NCI-H345 (cell line): ENCODE measurements at places on chromosomes 13 and 19.
A peak's percentile ranks its signal among the peaks of the same experiment; 100 is the strongest.

DNA sequence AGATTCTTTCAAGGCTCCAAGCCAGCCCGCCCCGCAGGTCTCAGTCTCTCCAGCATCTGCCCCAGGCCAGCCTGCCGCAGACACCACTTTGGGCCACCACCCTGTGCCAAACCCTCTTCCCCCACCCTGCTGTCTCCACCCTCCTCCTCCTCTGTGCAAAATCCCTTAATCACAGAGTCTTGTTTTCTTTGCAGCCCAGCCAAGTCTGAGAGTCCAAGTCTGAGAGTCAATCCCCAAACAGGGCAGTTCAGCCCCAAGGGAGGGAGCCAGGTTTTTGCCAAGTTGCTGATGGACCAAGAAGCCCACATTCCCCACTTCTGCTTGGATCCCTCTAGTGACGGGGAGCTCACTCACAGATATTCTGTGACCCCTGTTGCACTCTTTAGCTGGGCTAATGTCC, 3.1 kb downstream of the ADAMTS10 start:
- no peak for DNase-seq

DNA sequence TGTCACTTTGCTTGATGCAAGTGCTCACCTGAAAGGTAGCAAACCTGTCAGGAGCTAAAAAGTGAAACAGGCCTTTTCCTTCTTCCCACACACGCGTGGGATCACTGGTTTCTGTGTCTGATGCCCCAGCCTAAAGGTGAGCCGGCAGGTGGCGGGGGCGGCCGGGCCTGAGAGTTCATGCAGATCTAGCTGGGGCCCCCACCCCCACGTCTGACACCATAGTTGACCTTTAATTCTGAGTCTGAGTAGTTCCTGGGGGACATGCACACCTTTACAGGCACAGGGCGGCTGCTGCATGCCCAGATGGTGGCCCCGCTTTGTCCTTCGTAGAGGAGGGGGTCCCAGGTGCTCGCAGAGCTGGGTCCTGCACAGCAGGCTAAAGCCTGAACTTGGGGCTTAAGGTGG, 345.3 kb downstream of the TEX29 start:
- DNase-seq: no peak

DNA sequence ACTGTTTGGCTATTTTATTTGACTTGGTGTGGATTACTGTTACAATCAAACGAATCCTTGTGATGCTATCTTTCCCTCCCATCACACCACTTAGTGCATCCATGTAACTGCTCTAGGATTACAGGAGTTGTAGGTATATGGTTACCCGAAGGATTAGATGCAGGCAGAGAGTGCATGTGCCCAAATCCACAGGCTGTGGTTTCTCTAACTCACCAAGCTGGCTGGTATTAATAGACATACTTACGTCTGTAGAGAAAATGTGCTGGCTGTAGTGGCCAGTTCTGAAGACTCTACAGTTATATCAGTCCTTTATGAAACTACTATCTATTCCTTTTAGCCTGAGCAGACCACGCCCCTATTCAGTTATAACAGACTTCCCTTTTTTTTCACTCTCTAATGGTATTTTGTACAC, 1.1 kb upstream of the HMGB1 start:
- no peak for DNase-seq

DNA sequence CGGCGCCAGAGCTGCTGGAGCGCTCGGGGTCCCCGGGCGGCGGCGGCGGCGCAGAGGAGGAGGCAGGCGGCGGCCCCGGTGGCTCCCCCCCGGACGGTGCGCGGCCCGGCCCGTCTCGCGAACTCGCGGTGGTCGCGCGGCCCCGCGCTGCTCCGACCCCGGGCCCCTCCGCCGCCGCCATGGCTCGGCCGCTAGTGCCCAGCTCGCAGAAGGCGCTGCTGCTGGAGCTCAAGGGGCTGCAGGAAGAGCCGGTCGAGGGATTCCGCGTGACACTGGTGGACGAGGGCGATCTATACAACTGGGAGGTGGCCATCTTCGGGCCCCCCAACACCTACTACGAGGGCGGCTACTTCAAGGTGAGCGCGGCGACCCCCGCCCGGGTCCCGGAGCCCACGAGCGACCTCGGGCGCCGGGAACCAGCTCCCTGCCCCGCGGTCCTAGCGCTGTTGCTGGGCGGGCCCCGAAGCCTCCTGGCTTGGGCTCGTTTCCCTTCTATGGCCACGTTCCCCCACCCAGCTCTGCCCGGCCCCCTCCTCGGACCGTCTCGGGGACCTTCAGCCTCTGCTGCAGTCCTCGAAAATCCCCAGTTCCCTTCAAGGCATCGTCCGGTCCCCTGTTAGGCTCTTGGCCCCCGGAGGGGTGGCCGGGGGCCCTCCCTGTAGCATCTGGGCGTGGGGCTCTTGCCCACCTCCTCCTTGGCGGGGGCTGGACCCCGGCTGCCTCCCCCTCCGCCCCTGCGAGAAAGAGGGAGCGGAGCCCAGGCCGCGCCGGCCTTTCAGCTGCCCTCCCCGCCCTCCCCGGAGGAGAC, at the start of gene CDC34:
CDC34 (plus strand) TSS at position 8 of the 808 bp plus-strand sequence; CDS start at position 180, 172 bp downstream.
- no peak for DNase-seq

DNA sequence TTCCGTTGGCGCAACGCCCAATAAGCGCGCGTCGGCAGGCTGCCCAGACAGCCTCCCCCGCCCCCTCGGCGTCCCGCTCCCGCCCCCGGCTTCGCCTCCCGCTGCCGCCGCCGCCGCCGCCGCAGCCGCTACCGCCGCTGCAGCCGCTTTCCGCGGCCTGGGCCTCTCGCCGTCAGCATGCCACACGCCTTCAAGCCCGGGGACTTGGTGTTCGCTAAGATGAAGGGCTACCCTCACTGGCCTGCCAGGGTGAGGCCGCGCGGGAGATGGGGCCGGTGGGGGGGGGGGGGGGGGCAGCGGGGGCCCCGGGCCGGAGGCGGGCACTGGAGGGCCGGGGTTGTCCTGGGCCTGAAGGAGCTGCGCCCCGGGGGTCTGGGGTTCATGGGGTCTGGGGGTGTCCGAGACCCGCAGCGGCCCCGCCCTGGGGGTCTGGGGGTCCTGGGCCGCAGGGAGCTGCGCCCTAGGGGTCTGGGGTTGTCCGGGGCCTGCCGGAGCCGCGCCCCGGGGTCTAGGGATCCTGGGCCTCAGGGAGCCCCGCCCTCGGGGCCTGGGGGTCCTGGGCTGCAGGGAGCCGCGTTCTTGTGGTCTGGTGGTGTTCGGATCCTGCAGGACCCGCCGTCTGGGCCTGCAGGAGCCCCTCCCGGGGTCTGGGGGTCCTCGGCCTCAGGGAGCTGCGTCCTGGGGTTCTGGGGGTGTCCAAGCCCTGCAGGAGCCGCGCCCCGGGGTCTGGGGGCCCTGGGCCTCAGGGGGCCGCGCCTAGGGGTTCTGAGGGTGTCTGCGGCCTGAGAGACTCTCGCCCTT, at the start of gene HDGFL2:
HDGFL2 (plus strand) TSS at position 124 of the 801 bp plus-strand sequence; CDS start at position 178, 54 bp downstream.
- no peak for DNase-seq

GRCh38 chr19:42655748-42656147, 61.0 kb upstream of the CEACAM8 start:
- no peak for DNase-seq

GRCh38 chr13:99976575-99976974, 5.0 kb upstream of the ZIC5 start:
- no peak for DNase-seq

GRCh38 chr19:2270423-2271233, 11.3 kb downstream of the PEAK3 start:
- DNase-seq: peak; percentile 71

GRCh38 chr13:112254061-112254818, 121.9 kb upstream of the SPACA7 start:
- DNase-seq: no peak

DNA sequence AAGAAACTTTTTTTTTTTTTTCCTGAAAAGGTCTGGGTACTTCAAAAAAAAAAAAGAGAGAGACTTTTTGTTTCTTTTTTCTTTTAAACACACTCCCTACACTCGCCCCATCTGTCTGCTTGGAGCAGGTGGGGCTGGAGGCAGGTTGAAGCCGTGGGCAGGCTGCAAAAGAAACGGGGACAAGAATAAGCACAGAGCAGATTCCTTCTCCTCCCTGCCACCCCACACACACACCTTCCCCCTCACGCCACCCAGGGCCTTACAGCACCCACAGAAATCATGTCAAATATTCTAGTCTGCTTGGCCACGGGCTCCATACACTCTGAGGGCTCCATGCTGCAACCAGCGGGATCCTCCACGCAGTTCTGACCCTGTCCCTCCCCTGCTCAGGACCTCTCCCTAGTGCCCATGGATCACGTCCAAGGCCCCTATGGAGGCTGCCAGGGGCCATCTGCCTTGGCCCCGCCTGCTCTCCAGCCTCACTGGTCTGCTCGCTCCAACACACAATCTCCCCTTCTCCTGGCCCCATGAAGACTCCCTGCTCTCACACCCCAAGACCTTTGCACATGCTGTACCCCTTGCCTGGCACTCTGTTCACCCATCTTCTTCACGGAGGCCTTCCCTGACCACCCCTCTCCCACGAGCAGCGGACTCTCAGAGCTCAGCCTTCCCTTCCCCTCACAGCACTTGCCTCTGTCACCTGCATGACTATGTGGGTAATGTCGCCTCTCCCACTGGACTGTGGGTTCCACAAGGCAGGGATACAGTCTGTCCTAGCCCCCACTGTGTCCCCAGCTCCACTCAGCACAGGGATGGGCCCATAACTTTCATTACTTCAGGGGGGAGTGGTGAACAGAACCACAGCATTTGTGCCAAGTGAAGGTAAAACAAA, 11.4 kb downstream of the AKT2 start:
- DNase-seq: no peak

- peak; percentile 23 for DNase-seq
Measured at GRCh38 chr19:3852614-3853254, 16.1 kb downstream of the ZFR2 start.

DNA sequence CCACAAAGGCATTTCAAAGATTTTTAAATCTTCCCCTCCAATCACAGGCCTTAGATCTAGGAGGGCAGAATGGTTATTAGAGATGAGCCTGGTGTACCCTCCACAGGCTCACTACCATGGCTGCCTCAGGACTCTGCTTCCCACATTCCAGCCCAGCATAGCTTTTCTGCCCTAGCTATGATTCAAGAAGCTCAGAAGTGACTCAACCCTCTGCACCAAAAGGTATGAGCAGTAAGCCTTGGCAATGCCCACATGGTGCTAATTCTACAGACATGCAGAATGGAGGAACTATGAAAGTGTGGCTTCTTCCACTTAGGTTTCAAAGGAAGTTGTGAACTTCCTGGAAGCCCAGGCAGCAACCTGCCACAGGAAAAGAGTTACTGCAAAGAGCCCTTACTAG, 786.2 kb downstream of the SLITRK6 start:
- no peak for DNase-seq

DNA sequence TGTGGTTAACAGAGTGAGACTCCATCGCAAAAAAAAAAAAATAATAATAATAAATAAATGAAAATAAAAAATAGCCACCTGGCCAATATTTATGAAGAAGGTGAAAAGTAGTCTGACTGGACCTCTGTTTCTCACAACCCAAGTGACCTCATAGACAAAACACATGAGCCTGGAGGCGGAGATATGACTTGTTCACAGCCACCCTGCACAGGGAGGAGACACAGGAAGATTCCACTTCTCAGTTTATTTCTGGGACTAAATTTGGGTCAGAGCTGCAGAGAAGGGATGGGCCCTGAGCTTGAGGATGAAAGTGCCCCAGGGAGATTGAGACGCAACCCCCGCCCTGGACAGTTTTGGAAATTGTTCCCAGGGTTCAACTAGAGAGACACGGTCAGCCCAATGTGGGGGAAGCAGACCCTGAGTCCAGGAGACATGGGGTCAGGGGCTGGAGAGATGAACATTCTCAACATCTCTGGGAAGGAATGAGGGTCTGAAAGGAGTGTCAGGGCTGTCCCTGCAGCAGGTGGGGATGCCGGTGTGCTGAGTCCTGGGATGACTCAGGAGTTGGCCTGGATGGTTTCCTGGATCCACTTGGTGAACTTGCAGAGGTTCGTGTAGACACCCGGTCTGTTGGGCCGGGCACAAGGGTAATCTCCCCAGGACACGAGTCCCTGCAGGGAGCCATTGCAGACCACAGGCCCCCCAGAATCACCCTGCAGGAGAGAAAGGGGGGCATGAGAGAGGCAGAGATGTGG, 9.6 kb downstream of the KLK5 start:
- DNase-seq: no peak

- DNase-seq: no peak
Measured at GRCh38 chr13:54775501-54776191, 1747.0 kb downstream of the OLFM4 start.

- DNase-seq: no peak
Measured at GRCh38 chr19:33394006-33394722, 20.7 kb downstream of the CEBPG start.

DNA sequence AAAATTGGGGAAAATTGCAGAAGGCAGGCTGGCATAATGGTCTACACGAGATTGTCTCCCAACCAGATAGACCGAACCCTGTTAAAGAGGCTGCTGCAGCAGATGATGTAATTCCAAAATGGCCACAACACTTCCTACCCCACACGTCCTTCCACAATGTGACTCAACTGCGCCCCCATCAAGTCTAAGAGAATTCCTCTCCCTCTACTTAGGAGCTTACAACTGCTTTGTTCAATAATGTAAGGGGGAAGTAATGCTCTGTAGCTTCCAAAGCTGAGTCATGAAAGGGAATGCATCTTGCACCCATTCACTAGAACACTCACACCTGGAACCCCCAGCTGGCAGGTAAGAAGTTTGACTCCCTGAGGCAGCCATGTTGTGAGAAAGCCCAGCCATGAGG, 117.8 kb upstream of the IRS2 start:
- DNase-seq: no peak

- DNase-seq: no peak
Measured at GRCh38 chr13:37416291-37417059, 182.1 kb downstream of the POSTN start.

DNA sequence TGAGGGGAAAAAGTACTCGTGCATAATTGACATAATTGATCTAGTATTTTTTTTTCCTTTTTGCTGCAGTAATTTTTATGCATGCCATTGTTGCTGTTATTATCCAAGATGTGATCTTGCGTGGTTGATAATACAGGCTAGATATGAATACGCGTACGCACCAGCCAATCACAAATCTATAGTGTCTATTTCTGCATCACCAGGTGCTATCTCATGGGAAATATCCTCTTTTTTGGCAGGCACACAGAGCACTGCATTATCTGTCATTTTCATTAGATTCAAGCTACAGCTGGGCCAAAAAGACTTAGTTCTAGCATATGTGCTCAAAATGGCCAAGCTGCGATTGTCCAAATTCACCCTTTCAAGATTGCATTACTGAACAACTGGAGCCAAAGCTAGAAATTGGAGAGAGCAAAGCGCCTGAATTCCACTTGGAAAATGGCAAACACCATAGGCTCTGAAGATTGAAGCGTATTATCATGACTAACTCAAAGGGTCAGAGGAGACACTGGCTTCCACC, 181.1 kb downstream of the TSHZ3 start:
- DNase-seq: no peak

DNA sequence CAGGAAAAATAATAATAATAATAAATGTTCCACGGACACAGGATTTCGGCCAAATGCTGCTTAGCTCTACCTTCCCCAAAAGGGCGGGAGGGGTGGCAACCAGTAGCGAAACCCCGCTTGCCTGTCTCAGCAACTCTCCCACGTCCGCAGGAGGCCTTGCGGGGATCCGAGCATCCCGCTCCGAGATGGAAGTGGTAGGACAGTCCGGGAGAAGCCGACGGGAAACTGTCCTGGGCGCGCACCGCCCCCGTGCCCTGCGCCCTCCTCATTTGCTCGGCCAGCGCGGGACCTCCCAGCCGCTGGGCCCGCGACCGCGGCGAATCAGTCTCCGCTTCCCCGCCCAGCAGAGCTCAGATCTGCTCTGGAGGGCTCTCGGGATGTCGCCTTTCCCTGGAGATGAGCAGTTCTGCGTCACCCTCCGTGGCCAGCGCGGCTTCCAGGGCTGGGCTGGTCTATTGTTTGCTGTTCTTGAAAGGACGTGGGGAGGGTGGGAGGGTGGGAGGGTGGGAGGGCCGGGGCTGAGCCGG, 48.9 kb upstream of the PABPC3 start:
- peak; percentile 23 for DNase-seq

- DNase-seq: no peak
Measured at GRCh38 chr13:114161644-114162532, 17.2 kb upstream of the CFAP97D2 start.
